ENCODE measurements at places on chromosomes 1 and 21.

DNA sequence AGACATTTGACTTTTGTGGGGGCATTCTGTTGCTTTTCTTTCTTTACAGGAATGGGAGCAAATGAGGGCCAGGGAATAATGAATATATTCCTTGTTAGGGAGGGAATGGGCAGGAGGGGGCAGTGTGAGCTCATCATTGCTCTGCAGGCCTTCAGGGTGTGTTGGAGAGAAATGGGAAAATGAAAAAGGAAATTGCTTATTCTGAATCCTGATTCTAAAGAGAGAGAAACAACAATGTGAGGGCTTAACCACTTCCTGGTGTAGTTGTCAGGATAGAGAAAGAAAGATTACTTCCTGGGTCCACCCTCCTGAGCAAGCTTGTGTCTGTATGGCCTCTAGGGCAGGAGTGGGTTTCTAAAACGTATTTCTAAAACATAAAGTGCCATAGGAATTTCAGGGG lies 28.3 kb downstream of the VANGL2 start:
- peak; percentile 17 for DNase-seq

- DNase-seq = no peak
Measured at GRCh38 chr21:9837946-9838737, 683.2 kb upstream of the TPTE start.

DNA sequence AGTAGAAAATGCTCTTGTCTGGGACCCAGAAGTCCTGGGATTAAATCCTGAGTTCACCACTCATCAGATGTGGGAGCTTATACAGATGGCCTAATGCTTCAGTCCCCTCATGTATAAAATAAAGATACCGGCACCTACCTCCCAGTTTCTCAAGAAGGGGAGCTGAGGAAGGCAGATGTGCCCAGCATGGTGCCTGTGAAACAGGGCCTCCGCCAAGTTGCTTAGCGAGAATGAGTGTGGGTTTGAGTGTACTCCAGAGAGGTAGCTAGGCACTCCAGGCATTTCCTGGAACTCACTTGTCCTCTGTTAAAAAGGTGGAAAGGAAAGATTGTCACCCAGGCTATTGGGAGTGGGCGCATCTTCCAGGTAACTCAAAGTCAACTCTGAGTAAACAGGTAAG lies 37.8 kb downstream of the IER5 start:
- DNase-seq = no peak

- no peak for DNase-seq
Measured at GRCh38 chr1:206808615-206809014, 36.3 kb upstream of the IL10 start.

DNA sequence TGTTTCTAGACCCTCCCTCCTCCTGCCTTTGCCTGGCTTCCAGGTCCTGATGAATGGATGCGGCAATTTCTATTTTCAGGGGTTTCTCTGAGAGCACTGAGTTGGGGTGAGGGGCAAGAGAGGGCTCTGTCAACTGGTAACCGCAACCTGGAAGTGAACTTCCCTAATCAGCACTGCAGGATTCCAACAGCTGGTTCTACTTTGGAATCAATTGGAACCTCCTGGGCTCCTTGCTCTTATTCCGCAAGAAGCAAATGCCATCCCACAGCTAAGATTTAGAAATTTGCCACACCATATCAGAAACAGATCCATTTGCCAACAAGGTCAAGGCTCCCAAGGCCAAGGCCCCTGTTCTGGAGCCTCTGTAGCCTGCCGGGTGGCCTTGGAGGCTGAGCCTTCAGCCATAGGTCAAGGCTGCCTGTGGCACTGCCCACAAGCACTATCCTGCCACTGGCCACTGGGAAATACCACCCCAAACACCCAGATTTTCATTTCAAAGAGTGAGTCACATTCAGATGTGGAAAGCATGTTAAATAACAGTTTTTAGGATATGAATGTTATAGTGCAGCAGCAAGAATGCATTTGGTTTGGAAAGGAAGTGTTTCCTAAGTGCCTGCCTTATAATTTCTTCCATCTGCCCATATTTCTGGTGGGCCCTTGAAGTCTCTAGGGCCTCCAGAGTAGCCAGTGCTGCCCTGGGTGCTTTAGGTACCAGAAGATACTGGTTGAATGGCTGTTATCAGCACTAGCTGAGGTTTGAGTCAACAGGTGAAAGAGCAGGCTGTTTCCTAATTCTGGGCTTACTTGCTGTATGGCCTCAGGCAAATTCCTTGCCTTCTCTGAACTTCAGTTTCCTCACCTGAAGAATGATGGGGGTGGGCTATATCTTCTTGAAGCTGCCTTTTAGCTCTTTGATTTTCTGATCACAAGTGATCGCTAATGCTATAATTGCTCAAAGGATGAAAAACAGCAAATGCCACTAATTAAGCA lies 56.3 kb upstream of the JUN start:
- no peak for DNase-seq

GRCh38 chr1:156586323-156586722 lies 5.3 kb upstream of the NAXE start:
- DNase-seq = no peak

GRCh38 chr1:225613006-225613405 lies 39.9 kb downstream of the ENAH start:
- no peak for DNase-seq

- peak; percentile 15 for DNase-seq
Measured at GRCh38 chr1:212915245-212916091, 34.9 kb upstream of the VASH2 start.

DNA sequence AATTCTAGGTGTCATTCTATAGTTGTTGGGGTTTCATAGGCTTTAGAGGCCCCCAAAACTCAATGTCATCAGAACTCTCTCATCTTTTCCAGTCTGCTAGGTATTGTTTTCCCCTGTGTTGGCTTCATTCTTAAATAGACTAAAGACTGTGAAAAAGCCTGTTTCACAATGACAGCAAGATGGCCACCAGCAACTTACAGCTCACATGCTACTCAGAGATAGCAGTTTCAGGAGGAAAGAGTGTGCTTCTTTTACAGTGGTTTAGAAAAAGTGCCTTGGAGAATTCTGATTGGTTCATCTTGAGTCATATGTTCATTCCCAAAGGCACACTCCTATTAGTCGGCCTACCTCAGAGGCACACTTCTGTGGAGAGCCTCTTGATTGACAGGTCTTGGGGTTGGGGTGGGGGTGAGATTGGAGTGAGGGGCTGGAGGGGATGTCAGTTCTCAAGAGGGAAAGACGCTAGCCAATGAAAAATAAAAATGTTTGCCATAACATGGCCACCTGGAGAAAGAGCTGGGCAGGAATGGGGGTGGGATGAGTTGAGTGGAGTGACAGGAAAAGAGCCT lies 8.5 kb downstream of the IL23R start:
- no peak for DNase-seq

DNA sequence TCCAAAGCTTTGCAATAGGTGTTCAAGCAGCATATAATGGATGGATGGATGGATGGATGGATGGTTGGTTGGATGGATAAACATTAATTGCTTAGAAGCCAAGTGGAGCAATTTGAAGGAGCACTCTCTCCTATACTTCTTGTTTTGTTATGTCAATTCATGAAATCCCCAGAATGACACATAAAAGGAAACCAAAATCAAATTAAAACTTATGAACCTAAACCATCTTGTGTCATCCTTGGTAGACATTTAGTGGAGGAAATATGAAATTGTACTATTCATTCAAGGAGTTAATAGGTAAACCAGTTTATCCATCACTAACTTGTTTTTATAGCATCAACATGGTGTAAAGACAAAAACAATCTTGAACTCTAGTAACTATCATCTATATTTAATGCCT lies 122.5 kb downstream of the NR5A2 start:
- no peak for DNase-seq

- DNase-seq = no peak
Measured at GRCh38 chr1:8423269-8423691, 105.4 kb downstream of the SLC45A1 start.

GRCh38 chr1:53585129-53585528 lies 125.9 kb downstream of the DMRTB1 start:
- no peak for DNase-seq

DNA sequence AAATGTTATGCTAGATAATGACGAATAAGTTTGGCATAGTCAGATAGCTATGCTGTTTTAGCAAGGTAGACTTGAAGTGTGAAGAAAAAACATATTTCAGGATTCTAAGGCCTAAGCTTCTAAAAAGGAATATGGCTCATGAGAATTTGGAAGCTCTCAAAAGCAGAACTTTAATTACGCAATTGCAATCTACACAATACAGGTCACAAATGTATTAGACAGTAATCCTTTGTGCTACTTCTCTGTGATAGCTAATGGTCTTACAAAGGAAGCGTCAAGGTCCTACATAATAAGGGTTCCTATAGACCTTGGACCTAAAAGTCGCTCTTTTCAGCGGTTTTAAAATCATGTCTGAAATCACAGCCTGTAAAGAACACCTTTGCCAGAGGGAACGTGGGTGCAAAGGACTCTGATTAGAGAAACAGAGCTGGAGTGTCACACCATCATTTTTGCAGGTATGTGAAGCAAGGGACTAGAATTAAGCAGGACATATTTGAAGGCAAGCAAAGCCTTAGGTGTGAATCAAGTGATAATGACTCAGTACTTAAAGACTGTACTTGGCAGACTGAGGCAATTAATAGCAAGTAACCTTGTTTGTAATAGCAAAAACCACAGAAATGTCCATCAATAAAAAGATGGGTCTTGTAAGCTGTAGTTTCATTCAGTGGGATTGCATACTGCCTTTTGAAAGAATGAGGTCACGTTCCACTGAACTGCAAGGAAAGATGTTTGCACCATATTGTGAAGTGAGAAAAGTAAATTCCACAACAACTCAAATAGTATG lies 420.2 kb downstream of the KCTD3 start:
- DNase-seq = no peak

GRCh38 chr1:11806307-11806936 lies 431 bp downstream of the CLCN6 start:
- DNase-seq = no peak

GRCh38 chr1:26318338-26319064 lies 743 bp downstream of the CD52 start:
- no peak for DNase-seq

DNA sequence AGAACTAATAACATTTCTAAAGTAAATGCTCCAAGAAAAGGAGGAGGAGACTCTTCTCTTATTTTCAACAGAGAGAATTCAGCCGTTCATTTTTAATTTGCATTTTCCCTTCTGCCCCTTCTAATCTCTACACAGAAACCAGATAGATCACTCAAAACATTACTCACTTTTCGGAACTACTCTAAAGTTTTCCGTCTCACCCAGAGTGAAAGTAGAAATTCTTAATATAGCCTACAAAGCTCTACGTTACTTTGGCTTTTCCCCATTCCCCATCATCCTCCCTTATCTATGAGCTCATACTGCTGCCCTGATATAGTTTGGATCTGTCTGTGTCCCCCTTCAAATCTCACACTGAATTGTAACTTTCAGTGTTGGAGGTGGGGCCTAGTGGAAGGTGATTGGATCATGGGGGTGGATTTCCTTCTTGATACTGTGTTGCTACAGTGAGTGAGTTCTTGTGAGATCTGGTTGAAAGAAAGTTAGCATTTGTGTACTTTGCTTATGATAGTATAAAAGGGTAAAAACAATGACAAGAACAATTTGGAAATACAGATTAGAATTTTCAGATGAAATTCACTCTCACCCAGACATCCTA lies 188.2 kb downstream of the AMY1C start:
- no peak for DNase-seq

DNA sequence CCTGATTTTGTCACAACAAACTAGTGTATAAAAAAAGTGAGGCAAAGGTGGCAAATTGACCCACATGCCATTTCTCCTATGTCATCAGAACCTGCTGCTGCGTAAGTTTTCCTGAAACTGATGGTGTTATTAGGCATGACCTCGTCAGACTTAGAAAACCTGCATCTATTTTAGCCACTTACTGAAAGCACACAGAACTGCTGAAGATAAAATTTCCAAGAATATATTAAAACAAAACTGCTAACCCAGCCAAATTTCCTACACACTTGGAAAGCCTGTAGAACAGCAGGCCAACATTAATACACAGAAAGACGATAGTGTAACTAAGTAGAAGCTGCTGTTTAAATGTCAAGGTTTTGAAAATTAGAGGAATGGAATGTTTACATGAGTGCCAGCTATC lies 674.5 kb upstream of the CXADR start:
- DNase-seq = peak; percentile 4

- no peak for DNase-seq
Measured at GRCh38 chr1:183210681-183211080, 24.6 kb downstream of the LAMC2 start.

DNA sequence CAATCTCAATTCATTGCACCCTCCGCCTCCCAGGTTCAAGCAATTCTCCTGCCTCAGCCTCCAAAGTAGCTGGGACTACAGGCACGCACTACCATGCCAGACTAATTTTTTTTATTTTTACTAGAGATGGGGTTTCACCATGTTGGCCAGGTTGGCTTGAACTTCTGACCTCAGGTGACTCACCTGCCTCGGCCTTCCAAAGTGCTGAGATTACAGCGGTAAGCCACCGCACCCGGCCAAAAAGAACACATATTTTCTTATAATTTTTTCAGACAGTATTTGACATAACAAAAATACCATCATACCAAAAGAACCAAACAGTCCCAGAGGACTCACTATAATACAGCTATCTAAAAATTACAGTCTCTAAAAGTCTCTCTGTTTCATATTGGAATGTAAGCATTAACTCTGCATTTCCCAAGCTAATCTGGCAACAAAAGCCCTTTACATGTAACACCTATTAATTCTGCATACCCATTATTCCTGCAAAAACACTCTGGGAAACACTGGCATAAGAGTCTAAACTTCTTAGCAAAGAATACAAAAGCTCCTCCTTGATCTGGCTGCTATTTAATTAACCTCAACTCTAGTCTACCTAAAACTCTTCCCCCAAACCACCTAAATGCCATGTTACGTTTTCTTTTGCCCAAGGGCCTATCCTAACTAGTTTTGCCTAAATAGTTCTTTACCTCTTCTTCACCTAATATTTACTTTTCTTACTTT lies 26.9 kb downstream of the WDR26 start:
- DNase-seq = no peak

DNA sequence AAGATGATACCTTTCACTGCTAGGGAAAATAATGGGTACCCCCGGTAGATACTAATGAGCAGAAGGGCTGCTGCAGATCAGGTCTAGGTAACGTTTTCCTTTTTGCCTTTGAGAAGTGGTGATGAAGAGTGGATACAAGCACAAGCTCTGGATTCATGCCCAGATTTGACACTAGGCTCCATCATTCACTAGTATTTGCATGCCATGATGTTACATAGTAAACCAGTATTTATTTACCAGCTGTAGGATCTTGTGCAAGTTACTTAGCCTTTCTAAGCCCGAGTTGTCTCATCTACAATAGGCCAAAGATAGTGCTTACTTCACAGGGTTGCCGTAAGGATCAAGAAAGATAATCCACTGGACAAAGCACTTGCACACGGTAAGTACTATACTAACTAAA lies 14.2 kb downstream of the PTPN14 start:
- DNase-seq = no peak

GRCh38 chr1:38133756-38134155 lies 87.2 kb upstream of the POU3F1 start:
- DNase-seq = no peak

GRCh38 chr21:45582128-45582527 lies 39.9 kb upstream of the SLC19A1 start:
- no peak for DNase-seq
